ENCODE measurements at places on chromosomes 4 and X.

GRCh38 chr4:131603705-131604104 lies 1545.4 kb upstream of the PCDH10 start:
- DNase-seq, result no peak

GRCh38 chr4:930028-930551 lies 2.0 kb downstream of the GAK start:
- peak; percentile 20 for DNase-seq

GRCh38 chr4:53732661-53733060 lies 141.4 kb upstream of the LNX1 start:
- DNase-seq, result no peak

DNA sequence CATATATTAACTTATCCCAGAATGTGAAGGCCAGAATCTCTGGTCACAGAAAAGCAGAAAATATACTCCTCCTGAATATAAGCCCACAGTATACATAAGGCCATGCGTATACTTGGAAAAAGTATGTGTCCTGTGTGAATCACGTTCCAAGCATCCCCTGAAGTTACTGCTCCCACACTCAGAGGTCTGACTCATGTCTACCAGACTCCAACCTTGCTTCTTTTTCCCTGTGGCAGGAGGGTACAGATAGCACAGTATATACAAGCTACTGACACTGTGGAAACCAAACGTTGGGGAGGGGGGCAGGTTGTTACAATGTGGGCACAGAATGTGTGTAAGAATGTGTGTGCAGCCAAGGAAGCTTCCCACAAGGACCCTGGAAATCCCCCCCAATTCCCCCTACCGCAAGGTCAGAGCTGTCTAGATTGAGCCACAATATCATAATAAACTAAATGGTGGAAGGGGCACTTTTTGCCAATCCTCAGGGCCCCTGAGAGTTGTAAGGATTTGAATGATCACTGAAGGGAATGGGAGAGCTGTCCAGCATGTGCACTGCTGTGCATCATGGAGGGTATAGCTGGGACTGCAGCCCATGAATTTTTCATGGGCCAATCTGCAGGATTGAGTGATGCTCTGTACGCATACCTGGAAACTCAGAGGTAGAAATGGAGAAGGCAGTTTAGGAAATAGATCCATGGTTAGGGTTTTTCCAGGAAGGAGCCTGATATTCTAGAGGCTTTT lies 7.4 kb upstream of the RELL1 start:
- no peak for DNase-seq

- DNase-seq, result no peak
These were observed 84.6 kb upstream of the DHX15 start for GRCh38 chr4:24668956-24669355.

DNA sequence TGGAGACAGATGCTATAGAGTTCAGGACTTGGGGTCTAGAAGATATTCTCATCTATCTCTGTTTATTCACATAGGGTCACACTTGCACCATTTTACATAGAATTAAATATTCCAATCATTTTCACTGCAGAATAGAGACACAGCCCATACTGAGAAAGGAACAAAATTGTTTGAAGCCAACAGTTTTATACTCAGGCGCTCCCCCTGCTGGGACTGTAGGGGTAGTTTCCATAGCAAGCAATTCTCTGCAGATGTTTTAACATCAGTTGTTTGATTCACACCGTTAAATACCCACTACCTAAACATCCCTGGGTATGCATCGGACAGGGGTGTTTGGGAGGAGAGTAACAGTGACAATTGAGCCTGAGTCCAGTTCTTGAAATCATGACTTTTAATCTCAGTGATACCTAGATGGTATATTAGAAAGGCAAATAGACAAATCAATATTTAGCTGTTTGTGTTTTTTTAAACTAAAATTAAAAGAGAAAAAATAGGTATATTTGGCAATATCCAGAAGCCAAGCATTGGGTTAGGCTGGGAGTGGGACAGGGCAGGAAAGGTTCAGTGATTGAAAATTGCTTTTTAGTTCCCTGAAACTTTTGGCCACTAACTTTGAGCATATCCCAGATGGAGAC lies 33.8 kb downstream of the LONRF3 start:
- no peak for DNase-seq

GRCh38 chr4:142687547-142688275 lies 158.4 kb downstream of the INPP4B start:
- DNase-seq, result no peak

- DNase-seq, result no peak
These were observed 188.4 kb upstream of the TRPC5 start for GRCh38 chrX:112270991-112271390.

Measured in mesenteric fat pad (tissue), 1 donor.